ENCODE measurements at places on chromosomes 7 and 10.
A peak's percentile ranks its signal among the peaks of the same experiment; 100 is the strongest.

- no peak for DNase-seq
These were observed 181.9 kb downstream of the USP6NL start for GRCh38 chr10:11429439-11430052.

DNA sequence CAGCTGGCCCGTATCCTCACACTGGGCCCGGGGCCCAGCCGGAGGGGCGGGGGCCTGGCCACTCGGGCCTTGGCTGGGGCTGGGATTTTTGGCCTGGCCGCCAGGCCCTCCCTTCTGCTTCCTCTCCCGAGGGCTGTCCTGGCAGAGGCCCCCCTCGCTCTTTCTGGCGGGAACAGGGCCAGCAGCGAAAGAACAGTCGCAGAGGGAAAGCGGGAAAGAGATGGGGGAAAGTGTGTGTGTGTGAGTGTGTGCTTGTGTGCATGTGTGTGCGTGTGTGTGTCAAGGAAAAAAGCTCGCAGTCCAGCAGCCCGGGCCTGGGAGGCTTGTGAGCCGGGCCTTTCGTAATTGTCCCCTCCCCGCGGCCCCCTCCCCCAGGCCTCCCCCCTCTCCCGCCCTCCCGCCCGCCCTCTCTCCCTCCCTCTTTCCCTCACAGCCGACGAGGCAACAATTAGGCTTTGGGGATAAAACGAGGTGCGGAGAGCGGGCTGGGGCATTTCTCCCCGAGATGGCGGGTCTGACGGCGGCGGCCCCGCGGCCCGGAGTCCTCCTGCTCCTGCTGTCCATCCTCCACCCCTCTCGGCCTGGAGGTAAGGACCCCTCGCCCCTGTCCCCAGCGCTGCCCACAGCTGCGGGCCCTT lies at the start of gene ELN:
TSS of gene ELN (plus strand) at position 491 of the 638 bp plus-strand sequence. CDS start at position 506, 15 bp downstream.
- no peak for DNase-seq

DNA sequence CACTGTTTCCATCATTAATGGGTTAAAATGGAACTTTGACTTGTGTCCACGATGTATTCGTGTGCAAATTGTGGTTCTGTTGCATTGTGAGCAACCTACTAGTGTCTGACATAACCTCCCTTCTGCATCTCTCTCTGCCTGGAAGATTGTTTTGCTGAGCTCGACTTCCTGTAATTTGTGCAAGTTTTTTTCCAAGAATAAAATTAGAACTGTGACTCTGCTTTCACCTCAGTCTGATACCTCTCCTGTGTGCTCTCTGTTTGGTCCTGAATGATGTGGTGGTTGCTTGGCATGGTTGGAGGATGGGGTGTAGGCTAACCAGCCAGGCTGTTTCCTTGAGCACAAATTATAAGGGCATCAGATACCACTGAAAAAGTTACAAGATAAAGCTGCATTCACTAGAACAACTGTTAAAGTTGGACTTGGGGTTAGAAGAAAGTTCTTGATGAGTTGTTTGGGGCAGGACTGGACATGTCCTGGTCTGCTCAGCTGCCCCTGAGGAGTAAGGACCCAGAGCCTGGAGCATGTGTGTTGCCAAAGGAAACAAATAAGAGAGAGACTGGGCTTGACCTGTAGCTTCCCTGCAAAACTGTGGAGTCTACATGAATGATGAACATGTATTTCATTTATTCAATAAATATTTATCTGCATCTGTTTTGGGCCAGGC lies 1.9 kb upstream of the VOPP1 start:
- DNase-seq, result no peak

GRCh38 chr10:22505911-22506685 lies 160.8 kb downstream of the SPAG6 start:
- peak; percentile 53 for DNase-seq

DNA sequence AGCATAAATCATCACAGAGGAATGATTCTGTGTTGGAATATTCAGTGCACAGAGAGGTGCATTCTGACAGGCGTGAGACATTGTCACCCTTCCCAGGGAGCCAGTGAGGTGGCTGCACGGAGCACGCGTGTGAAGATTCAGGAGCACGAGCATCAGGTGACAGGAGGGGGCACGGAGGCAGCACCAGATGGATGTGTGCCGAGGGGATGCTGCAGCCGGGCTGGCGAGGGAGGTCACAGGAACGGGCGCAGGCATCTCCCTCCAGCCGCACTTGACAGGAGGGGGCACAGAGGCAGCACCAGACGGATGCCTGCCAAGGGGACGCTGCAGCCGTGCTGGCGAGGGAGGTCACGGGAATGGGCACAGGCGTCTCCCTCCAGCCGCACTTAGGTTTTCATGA lies 66.5 kb downstream of the DIP2C start:
- no peak for DNase-seq

DNA sequence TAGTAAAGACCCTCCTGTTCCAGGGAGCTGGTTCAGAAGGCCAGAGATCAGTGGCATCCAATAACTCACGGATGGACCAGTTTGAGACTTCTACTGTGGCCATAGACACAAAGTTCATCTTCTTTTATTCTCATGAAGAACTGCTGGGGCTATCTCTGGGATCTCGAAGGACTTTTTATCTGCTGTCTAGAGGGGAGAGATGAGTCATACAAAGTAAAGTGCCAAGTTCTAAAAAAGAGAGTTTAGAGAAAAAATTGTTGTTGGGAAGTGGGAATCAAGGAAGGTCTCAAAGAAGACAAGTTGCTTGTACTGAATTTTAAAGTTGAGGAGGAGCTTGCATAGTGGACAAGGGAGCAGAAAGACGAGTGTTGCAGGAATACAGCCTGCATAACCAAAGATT lies 8.0 kb upstream of the FAM221A start:
- DNase-seq, result no peak

DNA sequence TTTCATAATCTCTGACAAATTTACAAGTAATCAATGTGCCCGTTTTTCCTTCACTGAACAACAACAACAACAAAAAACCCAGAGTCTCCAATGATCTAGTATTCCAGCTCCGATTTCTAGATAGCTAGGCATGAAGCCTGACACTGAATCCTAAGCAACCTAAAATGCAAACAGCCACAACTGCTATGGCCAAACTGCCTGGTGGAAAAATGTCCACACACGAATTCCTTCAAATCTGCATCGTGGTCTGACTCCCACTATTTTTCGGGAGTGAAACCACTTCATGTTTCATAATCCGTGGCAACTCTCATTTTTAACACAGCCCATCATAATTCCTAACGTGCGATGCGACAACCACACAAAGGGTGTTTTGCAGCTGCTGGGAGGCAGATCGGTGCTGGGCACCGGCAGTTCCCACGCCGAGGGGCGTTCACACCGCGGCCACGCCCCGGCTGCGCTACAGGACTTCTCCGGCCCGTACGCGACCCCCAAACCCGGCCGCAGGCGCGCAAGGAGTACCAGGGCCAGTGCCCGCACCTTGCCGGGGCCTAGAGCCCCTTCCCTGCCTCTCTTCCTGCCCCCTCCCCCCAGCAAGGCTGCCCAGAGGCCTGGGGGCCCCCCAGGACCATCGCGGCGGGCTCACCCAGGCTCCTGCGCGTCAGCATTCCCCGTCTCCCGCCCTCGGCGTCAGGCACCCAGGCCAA lies 814 bp downstream of the RUFY2 start:
- DNase-seq, result peak; percentile 57

- DNase-seq, result no peak
These were observed 123.6 kb upstream of the SFMBT2 start for GRCh38 chr10:7534480-7534852.

GRCh38 chr10:11586170-11586569 lies 25.3 kb downstream of the USP6NL start:
- DNase-seq, result no peak

DNA sequence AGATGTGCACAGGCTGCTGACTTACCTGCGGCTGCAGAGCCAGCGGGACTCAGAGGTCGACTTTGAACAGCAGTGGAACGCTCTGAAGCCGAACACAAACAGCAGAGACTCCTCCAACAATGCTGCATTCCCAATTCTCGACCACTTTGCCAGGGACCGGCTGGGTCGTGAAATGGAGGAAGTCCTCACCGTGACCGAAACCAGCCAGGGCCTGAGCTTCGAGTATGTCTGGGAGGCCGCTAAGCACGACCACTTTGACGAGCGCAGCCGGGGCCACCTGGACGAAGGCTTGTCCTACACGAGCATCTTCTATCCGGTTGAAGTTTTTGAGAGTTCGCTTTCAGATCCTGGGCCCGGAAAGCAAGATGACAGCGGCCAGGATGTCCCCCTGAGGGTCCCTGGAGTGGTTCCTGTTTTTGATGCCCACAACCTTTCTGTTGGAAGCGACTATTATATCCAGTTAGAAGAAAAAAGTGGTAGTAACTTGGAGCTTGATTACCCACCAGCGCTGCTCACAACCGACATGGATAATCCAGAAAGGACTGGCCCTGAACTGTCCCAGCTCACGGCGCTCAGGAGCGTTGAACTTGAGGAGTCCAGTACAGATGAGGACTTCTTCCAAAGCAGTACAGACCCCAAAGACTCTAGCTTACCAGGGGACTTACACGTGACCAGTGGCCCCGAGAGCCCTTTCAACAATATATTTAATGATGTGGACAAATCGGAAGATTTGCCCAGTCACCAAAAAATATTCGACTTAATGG lies 19.4 kb upstream of the BHLHA15 start:
- DNase-seq, result no peak

- peak; percentile 70 for DNase-seq
These were observed 28.2 kb downstream of the MINDY4 start for GRCh38 chr7:30799206-30799975.

- no peak for DNase-seq
These were observed 200.1 kb downstream of the SDHAF3 start for GRCh38 chr7:97317575-97317974.

DNA sequence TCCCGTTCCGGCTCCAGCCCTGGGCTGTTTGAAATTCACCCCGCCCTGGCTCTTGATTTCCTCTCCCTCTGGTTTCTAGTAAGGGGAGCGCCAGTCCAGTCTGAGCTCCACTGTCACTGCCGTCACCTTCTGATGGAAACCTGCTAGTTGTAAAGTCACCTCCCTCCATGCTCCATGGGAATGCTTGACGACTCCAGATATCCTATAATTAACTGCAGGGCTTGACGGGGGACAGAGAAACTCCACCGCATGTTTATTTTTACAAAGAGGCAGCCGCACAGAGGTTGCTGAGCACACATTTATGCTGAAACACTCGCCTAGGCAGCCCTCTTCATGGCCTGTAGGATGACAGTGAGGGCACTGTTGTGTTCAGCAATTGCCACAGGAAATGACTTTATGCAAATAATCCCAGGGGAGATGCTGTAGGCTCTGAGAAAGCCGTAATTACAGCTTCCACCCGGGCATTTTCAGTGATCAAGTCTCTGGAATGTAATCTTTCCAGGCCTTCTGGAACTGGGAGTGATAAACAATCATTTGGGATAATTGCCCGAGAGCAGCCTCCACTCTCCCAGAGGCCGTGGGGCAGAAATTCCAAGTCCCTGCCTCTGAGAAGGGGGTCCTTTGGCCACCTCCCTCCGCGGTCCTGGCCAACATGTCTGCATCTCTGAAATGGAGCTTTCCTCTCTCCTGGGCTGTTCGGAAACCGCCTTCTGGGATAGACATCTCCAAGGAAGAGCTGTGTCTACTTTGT lies 300.5 kb downstream of the KLF6 start:
- DNase-seq, result peak; percentile 72

DNA sequence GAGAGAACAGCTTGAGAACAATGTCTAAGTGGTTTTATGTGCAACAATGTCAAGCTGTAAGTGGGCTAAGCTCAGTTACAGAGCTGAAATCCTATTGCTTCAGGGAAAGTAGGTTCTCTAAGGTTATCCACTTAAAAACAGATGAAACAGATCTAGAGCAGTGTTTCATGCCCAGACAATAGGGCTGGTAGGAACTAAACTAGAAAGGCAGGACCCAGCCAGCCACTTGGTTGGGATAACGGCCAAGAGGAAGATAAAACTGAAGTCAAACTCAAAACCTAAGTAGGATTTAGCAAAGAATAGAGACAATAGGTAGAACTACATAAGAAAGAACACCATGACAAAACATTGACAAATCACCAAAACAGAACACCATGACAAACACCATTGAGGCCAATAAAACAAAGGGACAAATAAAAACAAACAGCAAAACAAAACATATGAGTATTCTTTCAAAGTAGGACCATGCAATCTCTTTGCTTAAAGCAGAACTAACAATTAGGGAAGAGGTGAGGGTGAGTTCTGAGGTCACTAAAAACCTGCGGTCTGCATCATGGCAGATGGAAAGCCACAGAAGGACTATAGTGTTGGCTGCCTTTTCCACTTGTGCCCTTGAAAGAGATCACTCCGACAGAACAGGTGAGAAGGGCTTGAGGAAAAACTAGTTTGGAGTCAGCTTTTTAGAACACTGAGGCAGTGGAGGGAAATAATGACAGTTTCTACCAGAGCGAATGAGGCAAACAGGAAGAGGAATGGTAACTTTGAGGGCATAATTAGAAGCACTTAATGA lies 81.0 kb downstream of the HGF start:
- DNase-seq, result no peak

GRCh38 chr7:120852700-120853099 lies 5.2 kb downstream of the TSPAN12 start:
- no peak for DNase-seq

DNA sequence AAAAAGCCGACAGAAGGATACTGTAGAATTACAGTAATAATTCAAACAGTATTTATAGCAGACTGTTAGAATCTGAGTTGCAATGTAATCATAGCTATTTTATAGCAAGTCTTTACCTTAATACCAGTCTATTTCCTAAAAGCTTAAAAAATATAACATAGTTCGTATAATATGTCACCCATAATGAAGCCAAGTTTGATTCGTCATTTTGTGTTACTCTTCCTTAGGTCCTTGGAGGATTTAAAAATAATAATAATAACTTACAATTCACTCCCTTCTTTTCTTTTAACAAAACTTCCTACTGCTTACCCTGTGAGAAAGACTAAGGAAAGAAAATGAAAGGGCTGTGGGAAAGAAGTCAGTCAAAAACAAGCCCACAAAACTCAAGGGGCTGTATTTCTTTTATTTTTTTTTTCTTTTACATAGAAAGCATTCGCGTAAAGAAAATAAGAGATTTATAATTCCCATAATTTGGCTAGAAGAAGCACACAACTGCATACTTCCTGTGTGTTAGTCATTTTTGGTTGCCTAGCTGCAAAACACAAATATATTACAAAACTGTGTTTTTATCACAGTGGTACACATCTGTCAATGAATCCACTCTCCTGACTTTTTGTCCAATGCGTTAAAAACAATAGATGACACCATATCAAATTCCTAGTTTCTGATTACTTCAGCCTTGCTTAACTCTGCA lies 187.2 kb upstream of the CELF2 start:
- no peak for DNase-seq

DNA sequence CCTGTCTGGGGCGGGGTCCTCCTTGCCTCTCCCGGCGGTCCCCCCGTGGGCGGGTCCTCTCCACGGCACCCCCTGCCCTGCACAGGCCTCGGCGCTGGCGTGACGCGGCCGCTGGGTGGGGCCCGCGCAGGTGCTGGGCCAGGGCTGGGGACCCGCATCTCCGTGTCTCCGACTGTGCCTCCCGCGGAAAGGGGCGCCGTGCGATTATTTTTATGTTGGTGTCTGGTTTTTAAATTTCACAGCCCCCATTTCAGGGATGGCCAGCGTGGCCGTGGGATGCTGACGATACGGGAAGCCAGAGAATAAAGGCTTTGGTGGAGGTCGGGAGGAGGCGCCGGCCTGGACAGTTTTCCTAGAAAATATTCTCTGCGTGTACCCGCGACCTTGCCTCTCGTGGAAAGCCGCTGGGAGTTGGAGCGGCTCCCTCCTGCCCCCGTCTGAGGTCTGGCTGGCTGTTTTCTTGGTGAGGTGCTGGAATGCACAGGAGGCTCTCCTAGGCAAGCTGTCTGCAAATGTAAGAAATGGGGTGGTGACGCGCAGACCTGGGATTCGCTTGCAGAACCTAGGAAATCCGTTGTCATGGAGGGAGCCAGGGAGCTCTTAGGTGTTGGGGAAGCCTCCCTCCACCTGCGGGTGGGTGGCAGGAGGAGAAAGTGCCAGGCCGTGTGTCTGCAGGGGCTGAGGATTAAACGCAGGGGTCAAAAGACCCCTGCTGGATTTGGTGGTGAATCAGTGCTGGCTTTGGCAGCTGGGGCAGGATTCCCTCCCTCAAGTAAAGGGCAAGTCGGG lies 28.7 kb upstream of the JAKMIP3 start:
- DNase-seq, result no peak
